ENCODE measurements at places on chromosomes 3 and 15.

GRCh38 chr3:107323723-107324122 lies 53.5 kb upstream of the CCDC54 start:
- DNase-seq, result no peak

GRCh38 chr3:194009892-194010533 lies 125.9 kb upstream of the HES1 start:
- DNase-seq, result no peak

DNA sequence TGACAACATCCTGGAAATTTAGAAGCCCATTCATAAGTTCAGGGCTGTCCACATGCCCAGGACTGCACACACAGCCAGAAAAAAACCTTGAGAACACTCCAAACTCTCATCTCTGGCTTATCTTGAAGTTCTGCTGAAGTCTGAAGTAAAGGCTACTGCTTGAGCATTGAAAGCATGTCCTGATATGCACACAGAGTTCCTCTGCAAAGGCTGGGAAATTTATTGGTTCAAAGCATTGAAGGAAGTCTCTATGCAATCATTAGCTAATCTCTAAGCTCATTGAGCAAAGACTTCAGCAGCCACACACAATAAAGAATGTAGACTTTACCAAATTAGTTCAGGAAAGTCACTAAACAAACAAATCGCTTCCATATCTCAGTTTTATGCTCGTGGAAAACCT lies 162.0 kb upstream of the STT3B start:
- no peak for DNase-seq

- no peak for DNase-seq
Observed at GRCh38 chr15:77983091-77983707, 94.3 kb downstream of the TBC1D2B start.

DNA sequence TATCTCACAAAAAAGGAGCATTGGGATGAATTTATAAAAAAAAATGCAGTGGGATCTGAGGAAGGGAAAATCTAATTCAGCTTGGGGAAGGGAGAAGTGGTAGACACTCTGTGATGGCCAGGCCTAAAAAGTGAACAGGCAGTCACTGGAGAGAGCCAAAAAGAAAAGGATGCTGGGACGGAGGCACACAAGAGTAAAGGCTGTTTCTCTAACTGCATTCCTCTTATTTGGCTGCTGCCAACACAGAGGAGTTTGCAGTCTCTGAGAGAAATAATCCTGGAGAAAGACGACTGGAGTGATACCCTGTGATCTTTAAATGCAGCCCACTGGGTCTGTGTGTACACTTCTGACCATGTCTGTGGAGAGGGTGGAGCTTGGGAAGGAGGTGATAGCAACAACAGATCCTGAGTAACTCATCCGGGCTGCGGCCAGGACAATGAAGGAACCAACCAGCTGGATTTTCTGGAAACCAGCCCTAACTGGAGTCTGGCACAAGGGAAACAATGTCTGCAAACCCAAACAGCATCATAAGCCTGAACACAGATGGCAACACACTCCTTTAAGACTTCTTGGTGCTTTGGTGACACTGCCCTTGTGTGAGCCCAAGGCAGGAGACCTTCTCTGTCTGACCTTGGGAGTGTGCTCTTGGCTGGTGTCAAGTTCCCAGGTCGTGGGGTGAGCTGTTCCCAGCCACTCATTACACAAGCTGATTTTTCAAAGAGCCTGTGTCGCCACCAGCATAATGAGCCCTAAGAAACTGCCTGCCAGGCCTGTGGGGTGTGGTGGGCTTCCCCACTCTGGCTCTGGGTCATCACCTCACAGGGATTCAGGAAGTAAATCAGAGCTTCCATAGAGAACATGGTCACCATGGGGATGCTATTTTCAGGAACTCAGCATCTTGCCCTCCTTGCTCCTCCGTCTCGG lies 8.0 kb downstream of the FYCO1 start:
- DNase-seq, result no peak

DNA sequence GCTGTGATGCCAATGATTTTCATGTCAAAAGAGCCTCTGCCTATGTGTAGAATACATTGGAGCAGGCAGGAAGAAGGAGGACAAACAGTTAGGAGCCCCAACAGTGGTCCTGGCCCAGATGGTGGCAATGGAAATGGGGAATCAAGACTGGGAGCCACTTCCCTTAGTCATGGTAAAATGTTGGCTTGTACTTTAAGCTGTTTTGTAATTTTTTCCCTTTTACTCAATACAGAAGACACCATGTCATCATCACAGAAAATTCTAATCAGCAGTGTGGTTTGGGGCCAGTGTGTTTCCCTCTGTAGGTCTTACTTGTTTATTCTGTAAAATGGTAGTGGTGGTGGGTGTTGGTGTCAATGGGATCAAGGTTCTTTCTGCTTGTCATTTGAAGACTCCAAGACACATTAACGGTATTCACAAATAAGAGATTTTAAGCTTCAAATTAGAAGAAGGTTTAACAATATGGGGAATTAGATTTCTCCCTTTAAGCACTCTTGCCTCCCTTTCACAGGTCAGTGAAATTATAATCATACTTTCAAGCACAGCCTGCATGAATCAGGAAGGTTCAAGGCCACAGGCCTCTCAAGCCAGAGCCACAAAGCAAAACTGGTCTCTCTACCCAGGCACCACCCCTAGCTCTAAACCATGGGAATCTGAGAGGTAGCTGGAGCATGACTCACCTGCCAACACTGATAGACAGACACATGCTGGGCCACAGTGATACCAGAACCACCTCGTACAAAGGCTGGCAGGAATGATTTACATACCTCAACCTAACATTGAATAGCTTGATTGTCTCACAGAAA lies 24.9 kb downstream of the SIAH2 start:
- peak; percentile 70 for DNase-seq

DNA sequence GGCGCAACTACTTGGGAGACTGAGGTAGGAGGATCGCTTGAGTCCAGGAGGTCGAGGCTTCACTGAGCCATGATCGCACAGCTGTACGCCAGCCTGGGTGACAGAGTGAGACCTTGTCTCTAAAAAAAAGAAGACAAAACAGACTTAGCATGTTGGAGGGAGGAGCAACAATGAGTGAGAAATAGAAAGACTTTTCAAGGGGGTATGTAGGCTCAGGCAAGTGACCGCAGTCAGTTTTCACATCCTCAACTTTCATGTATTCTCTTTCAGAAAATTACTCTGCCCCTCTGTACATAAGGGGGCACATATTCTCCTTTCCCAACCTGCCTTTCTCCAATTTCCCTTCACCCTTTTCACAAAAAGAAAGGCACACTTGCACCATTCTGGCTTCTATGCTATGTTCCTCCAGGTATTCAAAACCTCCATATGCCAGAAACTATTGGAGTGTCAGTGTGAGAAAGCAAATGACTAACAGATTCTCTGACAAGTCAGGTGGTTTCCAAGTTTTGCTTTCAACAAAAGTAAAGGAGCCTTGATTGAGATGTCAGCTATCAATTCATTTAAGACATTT lies 7.6 kb downstream of the NSUN3 start:
- no peak for DNase-seq

GRCh38 chr3:65252266-65252665 lies 564.5 kb upstream of the ADAMTS9 start:
- no peak for DNase-seq

DNA sequence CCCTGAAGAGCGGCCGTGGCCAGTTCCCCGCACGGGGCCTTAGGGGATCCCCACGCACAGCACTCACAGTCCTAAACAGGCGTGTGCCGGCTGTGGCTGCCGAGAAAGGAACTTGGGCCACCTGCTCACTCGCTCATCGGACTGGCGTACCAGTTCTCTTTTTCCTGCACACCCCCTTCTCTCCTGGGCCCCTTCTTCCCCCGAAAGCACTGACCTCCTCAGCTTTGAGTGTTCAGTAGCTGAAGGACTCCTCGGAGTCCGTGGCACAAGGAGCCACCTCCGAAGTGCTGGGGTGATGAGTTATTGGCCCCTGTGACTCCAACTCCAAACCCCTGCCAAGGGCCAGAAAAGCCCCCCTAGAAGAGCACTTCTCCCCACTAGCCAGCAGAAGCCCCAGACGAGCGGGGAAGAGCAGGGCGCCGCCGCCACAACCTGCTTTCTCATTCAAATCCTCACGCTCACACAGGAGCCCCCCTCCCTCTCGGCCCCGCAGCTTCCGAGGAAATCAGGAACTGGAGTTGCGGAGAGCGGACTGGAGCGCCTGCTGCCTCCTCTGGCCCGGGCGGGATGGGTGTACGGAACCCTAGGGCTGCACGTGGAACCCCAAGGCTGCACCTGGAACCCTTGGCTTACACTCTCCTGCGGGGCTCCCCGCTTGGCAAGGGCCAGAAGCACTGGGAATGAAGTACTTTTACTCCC lies at the start of gene PLCH1:
Gene PLCH1, minus strand, starts transcription at position 446 of the 699 bp plus-strand sequence. CDS start 40,847 bp downstream, outside the sequence.
- DNase-seq, result peak; percentile 56

DNA sequence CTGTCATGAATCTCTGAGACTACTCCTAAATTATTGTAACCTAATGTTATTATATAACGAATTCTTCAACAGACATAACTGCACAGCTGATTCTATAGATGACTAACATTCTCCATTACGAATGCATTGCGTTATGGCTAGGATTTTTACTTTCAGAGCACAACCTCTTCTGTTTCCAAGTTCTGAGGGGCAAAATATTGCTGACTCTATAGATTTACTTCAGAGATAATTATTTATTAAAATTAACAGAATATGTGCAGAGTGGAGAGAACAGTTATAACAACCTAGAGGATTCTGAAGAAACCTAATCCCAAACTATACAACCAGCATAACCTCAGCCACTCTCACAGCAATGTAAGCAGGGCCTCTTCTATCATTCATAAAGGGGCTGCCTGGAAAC lies 25.9 kb downstream of the SLITRK3 start:
- DNase-seq, result no peak

DNA sequence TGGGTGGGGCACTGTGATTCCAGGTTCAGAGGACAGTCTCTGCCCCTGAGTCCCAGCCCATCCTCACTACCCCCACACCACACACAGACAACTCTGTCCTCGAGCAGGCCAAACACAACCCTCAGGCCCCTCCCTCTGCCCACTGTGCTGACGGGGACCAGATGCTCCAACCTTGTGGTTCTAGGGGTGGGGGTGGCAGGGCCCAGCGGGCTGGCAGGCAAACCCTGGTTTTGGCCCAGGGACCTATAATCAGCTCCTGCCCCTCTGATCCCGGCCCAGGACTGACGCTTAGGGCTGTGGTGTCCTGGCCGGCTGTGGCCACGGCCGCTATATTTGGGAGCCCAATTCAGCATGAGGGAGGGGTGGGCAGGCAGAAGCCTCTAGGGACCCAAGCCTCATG lies 5.0 kb upstream of the MYL3 start:
- no peak for DNase-seq

DNA sequence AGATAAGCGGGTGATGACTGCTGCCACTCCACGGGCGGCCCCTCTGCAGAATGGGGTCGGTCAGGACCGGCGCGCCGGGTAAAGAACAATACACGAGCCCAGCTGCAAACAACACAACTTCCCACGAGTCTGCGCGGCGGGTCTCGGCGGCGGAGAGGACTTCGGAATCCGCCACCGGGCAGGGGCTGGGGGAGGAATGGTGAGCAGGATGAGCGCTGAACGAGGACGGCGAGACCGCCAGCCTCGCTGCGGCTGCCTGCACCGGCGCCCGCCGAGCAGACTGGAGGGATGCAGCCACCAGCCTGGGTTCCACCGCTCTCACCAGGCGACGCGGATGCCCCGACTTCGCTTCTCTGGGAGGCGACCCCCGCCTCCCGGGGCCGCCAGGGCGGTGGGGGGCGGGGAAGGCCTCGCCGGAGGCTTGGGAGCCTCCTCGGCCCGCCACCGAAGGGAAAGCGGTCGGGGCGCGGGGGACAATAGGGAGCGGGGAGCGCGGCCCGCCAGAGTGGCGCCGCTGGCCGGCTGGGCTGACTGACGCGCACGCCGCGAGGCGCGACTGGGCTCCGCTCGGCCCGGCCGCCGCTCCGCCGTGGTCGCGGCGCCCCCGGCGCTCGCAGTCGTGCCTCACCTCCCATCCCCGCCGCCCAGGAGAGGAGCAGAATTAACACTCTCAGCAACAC lies 515 bp downstream of the ADAM10 start:
- DNase-seq, result peak; percentile 54

DNA sequence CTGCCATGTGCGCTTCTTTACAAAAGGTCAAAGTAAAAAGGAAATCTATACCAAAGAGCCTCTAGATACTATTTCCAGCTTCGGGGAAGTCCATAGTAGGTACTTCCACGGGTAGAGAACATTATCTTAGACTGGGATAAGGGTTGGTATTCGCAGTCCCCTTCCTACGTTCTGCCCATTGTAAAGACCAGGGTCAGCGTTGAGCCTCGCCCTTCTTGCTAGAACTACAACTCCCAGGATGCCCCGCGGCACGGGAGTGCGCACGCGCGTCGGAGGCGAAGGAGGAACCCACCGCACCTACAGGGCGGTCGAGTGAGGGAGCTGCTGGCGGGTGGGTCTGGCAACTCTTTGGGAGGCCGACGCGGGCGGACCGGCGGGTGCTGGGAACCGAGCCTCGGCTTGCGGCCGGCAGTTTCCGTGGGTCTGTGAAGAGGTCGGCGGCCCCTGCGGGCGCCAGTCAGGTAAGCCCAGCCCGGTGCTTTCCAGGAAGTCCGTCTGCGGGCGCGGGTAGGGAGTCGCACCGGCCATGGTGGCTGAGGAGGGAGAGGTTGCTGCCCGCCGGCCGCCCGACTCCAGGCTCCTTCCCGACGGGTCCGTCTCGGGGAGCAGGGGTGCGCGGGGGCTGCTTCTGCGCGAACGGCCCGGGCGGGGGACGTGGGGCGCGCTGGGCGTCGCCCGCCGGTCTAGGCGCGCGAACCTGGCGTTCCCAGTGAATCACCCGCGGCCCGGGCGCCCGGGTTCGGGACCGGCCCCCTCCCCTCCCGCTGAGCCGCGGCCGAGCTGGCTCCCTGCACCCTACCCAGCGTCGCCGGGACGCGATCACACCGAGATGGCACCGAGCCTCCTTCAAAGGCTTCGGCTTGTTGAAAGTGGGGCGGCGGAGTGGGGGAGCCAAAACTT lies at the start of gene TMOD3:
Gene TMOD3, plus strand, starts transcription at position 278 of the 900 bp plus-strand sequence. CDS start 33,232 bp downstream, outside the sequence.
- peak; percentile 93 for DNase-seq

DNA sequence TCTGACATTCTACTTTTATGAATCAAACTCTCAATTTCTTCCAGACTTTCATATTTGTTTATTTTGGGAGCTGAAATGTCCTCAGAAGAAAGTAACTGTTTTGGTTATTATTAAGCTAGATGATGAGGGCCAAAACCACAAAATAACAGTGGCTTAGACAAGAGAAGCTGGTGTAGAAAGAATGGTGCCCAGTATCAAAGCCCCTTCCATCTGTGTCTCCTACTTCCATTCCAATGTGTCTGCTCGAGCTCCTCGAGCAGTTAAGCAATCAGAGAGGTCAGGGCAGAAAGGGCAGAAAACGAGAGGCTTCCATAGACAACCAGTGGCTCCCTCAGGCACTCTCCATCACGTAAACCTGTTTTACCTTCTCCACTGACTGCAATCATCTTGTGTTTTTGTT lies 59.7 kb upstream of the MAGI1 start:
- DNase-seq, result no peak

- DNase-seq, result no peak
Observed at GRCh38 chr3:65664931-65665330, 373.8 kb downstream of the MAGI1 start.

DNA sequence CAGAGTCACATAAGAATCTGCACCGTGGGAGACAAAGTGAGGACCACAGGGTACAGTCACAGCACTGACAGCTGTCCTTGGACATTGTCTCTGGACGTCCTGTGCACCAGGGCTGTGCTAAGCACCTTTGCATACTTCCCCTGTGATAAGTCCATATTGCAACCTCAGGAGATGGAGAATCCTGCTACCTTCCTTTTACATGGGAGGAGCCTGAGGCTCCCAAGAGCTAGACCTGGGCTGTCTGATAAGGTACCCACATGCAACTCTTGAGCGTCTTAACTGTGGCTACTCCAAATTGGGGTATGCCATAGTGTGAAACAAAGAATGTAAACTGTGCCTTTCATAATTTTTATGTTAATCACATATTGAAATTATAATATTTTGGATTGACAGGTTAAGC lies 2.5 kb upstream of the FETUB start:
- DNase-seq, result no peak

GRCh38 chr3:73136941-73137340 lies 75.5 kb downstream of the EBLN2 start:
- no peak for DNase-seq

All from activated T-cell treated with anti-CD3 and anti-CD28 coated beads, Interleukin-2, amount 50 U/mL, for 72 hours (primary cell).